ENCODE measurements at places on chromosomes 13 and 19.

DNA sequence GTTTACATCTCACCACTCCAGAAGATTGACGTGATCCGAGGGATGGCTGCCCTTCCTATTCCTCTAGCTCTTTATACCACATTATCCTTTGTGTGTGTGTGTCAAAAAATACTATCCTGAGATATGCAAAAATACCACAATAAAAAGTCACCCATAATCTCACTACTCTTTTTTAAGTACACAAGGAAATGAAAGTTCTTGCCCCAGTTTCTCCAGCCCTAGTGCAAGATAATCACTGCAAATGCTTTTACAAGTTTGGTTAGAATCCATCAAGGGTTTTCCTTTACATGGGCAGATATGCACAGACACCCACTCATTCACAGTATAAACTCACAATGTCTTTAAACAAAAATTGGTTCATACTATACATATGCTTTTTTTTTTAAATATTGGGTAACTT, 89.3 kb downstream of the DIAPH3 start:
- DNase-seq = no peak

DNA sequence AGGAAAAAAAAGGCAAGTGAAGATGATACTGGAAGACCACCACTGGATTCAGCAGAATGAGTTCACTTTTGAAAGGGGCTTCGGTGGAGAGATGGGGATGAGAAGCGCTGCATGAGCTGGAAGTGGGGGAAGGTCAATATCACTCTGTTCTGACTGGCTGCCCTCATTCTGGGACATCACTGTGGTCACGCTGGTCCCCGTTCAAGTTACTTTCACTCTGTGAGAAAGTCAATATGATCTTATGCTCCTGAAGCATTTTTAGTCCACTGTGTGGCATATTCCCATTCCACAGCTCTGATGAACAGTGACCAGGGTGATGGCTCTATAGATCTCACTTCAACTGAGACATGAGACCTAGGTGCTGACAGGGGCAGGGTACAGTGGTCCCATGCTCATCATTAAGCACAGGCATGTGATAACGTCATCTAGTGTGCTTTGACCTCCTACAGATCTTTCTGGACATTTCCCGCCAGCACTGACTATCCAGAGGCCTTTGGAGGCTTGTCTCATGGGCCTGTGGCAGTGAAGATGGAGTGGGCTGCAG, 40.2 kb upstream of the GPR183 start:
- DNase-seq = no peak

- no peak for DNase-seq
These were observed 53.2 kb downstream of the CRTC1 start for GRCh38 chr19:18736415-18737336.

DNA sequence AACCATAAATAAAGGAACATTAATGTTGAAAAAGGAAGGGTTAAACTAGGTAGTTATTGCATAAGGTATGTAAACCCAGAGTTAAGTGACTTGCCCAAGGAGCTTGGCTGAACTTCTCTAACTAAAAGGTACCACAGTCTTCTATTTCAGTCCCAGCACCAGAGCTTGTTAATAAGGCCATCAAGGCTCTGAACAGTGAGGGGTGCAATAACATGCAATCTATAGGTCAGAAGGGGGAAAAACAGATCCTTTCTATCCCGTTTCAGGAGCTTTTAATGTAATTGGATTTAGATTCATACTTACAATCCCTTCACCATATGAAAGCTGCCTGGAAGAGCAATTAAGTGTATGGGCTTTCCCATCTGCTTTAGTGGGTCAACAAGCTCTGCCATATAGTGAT, 441.5 kb upstream of the SPRY2 start:
- DNase-seq = no peak

- DNase-seq = no peak
These were observed 77.0 kb downstream of the CAB39L start for GRCh38 chr13:49366841-49367240.

DNA sequence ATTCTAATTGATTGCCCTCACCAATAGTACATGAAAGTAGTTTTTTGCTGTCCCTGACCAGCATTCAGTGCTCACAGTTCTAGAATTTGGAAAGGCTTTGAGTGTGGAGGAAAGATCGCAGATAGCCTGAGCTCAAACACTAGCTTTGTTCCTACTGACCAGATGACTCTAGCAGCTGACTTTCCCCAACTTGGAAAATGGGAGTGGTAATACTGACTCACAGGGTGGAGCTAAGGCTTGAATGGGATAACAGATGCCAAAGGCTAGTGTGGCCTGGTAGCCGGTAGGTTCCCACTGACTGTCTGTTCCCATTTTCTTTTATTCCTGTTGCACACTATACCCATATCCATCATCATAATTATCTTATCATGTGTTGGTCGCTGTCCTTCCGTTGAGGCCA, 3.7 kb downstream of the ZSCAN22 start:
- peak; percentile 48 for DNase-seq

DNA sequence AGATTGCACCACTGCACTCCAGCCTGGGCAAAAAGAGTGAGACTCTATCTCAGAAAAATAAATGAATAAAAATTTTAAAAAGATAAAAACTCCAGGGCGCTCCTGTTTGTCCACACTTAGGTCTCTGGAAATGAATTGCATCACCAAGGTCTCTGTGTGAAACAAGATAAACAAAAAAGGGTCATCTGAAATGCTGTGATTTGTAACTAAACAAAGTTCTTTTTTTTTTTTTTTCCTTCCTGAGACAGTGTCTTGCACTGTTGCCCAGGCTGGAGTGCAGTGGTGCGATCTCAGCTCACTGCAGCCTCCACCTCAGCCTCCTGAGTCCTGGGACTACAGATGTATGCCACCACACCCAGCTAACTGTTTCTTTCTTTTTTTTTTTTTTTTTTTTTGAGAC, 11.5 kb downstream of the FZR1 start:
- DNase-seq = no peak

DNA sequence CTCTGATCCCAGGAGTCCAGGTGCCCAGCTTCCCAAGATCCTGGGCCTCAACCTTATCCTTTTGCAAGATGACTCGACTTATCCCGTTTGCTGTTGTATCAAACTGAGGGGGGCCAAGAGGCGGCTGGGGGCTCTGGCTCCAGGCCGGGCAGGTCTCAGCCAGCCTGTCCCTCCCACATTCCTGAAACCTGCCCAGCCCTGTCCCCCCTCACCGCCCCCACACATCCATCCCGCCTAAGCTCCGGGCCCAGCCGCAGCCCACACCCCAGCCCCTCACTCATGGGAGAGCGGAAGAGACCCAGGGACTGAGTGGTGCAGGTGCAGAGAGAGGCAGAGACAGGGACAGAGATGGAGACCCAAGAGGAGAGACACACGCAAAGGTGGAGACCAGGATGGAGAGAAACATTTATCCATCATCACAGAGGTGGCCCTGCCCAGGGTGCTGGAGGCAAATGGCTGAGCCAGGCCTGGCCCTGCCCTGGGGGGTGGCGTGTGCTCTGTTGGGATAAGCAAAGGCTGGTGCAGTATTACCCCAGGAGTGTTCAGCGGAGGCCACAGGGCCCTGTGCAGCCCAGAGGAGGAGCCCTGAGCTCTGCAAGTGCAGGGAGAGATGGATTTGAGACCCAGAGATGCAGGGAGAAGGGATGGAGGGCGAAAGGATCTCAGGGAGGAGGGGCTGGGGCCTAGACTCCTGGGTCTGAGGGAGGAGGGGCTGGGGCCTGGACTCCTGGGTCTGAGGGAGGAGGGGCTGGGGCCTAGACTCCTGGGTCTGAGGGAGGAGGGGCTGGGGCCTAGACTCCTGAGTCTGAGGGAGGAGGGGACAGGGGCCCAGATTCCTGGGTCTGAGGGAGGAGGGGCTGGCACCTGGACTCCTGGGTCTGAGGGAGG, 1.6 kb downstream of the BCAM start:
- DNase-seq = no peak

DNA sequence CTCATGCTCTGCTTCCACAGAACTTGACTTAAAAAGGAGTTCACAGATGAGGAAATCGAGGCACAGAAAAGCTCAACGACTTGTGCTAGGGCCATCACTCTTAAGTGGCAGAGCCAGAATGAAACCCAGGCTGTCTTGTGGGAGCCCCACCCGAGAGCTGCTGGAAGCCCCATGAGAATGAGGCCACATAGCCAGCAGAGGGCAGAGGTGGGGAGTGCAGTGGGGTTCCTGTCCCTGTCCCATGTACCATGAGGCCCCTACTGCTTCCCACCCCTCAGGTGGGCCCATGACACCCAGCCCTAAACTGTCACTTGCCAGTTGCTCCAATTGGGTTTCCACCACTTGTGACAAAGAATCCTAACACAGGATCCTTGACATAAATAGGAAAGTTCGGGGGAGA, 175.9 kb downstream of the IRS2 start:
- no peak for DNase-seq

- DNase-seq = no peak
These were observed 19.3 kb downstream of the COL4A2 start for GRCh38 chr13:110326263-110326904.

- DNase-seq = no peak
These were observed 263.1 kb downstream of the FGF14 start for GRCh38 chr13:102138635-102139190.

DNA sequence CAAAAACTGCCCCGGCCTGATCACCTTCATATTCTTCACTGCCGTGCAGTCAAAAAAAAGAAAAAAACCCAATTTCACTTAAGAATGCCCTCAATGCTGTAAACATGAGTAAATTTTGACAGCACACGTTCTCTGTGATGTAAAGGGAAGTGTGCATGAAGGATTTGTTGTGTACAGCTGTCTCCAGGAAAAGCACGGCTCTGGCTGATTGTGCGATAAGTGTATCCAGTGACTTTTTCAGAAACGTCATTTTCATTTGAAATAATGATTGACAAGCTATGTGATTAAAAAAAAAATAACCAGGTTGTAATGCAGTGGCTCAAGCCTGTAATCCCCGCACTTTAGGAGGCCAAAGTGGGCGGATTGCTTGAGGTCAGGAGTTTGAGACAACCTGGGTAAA, 39.6 kb downstream of the ANKRD10 start:
- DNase-seq = no peak

DNA sequence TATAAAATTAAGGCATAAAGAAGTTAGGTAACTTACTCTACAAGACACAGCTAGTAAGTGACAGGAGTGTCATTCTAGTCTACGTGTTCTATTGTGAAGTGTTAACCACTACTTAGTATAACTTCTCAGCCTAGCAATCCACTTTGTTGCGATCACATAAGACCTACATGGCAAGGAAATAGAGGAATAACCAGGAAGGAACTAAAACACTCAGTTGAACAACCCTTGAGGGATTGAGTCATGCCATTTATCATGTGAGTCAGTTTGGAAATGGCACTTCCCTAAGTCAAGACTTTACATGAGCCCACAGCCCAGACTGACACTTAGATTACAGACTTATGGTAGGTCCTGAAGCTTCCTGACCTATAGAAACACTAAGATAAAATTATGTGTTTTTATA, 279.5 kb upstream of the PCDH20 start:
- peak; percentile 10 for DNase-seq

GRCh38 chr13:23969647-23970046, 72.3 kb upstream of the C1QTNF9B start:
- no peak for DNase-seq

- DNase-seq = no peak
These were observed 13.5 kb downstream of the ZSCAN5A start for GRCh38 chr19:56301155-56301554.

GRCh38 chr13:112177450-112178288, 110.7 kb downstream of the SOX1 start:
- DNase-seq = no peak

DNA sequence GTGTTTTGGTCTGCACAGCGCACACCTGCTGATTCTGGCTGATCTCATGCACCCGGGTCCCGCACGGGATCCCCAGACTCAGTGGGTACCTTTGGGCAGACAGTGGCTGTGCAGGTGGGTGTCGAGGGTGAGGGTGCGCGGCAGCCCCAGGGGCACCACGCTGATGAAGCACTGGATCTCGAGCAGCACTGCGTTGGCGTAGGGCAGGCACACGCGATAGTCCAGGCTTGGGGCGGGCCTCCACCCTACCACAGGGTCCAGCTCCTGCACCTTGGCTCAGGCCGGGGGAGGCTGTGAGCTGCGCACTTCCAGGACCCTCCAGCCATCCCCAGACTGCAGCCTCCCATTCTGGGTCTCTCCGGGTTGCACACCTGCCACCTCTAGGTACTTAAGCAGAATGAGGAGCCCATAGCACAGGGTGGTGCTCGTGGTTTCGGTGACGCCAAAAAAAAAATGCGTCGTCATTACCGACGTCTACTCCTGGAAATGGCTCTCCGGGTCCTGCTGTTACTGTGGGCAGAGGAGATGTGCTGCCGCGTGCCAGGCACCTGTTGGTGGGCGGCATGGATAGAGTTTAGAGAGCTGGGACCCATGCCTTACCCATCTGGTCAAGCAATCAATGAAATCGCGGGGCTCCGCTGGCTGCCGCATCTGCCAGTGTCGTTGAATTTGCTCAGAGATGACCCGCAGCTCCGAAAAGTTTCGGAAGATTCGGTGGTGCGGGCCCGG, 10.5 kb downstream of the EGLN2 start:
- DNase-seq = no peak

DNA sequence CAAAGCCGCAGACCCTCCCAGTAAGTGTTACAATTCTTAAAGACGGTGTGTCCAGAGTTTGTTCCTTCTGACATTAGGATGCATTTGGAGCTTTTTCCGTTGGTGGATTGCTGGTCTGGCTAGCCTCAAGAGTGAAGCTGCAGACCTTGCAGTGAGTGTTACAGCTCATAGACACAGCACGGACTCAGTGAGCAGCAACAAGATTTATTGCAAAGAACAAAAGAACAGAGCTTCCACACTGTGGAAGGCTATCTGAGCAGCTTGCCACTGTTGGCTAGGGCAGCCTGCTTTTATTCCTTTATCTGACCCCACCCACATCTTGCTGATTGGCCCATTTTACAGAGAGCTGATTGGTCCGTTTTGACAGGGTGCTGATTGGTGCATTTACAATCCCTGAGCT, 242.8 kb upstream of the SGCG start:
- no peak for DNase-seq

- no peak for DNase-seq
These were observed 17.5 kb downstream of the CUL4A start for GRCh38 chr13:113226873-113227450.

DNA sequence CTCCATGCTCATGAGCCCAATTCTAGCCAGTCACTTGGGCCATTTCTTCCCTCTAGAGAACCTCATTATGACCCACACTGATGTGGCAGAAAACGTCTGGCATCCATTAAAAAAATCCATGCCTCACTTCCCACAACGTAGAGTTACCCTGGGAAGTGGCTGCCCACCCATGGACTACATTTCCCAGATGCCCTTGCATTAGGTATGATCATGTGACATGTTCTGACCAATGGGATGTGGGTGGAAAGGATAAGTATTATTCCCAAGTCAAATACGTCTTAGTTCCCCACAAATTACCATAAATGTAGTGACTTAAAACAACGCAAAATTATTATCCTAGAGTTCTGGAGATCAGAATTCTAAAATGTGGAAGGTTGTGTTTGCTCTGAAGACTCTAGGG, 47.9 kb upstream of the ZNRF4 start:
- DNase-seq = peak; percentile 17

- no peak for DNase-seq
These were observed 50.7 kb upstream of the USP29 start for GRCh38 chr19:57068921-57069697.

GRCh38 chr13:50635504-50635903, 208.0 kb downstream of the DLEU7 start:
- DNase-seq = no peak

GRCh38 chr13:39186205-39186875, 148.1 kb downstream of the NHLRC3 start:
- no peak for DNase-seq

- no peak for DNase-seq
These were observed 70.6 kb downstream of the ESD start for GRCh38 chr13:46726347-46726746.

- no peak for DNase-seq
These were observed 1077.3 kb upstream of the MIR17HG start for GRCh38 chr13:90270226-90270625.

- no peak for DNase-seq
These were observed 3.0 kb downstream of the ONECUT3 start for GRCh38 chr19:1756264-1756663.

- DNase-seq = no peak
These were observed 190.9 kb upstream of the KLF12 start for GRCh38 chr13:74325106-74325505.
